A673 (cell line): ENCODE measurements at places on chromosomes 7 and 10. TPM values are rescaled to one million over a fixed set of nuclear protein-coding genes. Genes with fewer than 3 reads are reported as not detected.

The SLC26A5 gene
- total RNA-seq, result not detected in 2 replicates

The LFNG gene
- 8.7 and 11.7 TPM in 2 replicates for total RNA-seq

The SEMA3E gene
- not detected in 2 replicates for total RNA-seq

The ATOH7 gene
- total RNA-seq, result not detected in 2 replicates

The BUD31 gene
- total RNA-seq, result 180 and 194 TPM in 2 replicates

The LRRN3 gene
- total RNA-seq, result not detected in 2 replicates

DNA sequence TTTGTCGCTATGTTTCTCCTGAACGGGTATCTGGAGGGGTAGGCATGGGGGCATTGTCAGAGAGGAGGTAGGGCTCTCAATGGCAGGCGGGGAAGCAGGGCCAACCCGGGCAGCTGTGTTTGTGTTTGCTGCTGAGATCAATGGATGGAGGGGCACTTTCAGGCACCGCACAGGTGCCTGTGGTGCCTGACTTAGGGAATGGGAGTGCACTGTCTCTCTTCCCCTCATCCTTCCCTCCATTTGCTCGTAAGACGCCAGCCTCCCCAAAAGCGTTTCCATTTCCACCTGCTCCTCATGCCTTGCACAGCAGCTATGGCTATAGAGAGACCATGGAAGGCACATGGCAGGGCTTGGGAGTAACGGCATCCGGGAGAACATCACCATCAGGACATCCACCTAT lies 615.9 kb upstream of the FOXK1 start:
- no peak for DNase-seq
- H3K36me3 ChIP-seq, result no peaks in the 10 kb centered on the region
- no peaks in the 10 kb centered on the region for H3K4me1 ChIP-seq
- no peak overlapping the region for H3K4me3 ChIP-seq
- H3K27ac ChIP-seq, result no peak overlapping the region

DNA sequence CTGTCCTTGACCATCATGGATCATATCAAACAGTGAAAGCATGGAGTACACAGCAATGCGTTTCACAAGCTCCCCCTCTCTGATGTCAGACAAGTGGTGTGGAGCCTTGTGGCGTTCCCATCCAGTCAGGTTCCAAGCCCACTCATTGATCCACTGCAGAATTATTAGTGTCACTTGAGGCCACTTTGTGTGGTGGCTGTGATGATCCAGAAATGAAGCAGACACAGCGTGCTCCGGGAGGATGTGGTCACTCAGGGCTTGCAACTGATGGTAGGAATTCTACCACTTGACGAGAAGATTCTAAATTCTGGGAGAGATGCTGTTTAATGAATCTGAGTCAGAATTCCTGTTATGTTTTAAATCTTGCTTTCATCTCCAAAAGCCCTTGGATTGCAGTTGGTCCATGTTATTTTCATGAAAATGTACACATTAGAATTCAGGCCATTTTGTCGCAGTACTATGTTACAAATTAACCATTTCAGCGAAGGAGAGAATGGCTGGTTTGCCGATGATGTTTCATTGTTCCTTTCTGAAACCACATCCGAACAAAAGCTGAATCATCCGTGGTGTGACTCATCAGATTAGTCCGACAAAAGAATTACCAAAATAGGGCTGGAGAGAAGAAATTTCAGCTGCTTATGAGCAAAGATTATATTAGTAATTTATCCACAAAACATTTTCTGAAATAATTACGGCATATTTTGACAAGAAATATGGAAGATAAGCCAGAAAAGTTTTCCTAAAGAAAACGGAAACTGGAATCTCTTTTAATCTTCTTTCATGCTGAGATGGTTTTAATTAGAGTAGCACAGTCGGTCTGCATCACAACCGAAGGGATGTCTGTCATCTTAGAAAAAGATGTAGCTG lies 48.1 kb downstream of the INSYN2A start:
- no peak overlapping the region for H3K27ac ChIP-seq
- H3K27me3 ChIP-seq, result no peaks in the 10 kb centered on the region
- peaks cover 13% of the 10 kb centered on the region for H3K4me1 ChIP-seq
- DNase-seq, result peak; percentile 80
- H3K36me3 ChIP-seq, result no peaks in the 10 kb centered on the region
- no peak overlapping the region for H3K4me3 ChIP-seq

- no peaks in the 10 kb centered on the region for H3K27me3 ChIP-seq
- no peaks in the 10 kb centered on the region for H3K4me1 ChIP-seq
- no peak overlapping the region for H3K4me3 ChIP-seq
- H3K27ac ChIP-seq, result no peak overlapping the region
Observed at GRCh38 chr7:110065121-110065520, 1025.8 kb upstream of the LRRN3 start.

DNA sequence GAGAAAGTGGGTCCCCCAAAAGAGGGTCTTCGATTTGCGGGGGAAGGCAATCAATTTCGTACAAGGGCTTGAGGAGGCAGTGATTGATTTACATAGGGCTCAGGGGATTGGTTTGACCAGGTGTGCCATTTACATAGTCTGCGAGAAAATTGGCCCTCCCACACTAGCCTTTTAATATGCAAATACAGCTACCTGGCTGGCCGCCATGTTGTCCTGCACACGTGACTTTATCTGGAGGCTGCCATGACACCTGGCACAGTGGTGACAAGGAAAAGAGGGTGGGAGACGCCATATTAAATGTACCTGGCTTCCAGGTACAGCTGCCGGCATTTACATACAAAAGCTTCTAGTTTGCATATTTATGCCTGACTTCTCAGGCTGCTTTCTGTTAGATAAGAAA lies 1577.2 kb upstream of the LRRTM3 start:
- no peak for DNase-seq
- H3K36me3 ChIP-seq, result no peaks in the 10 kb centered on the region

DNA sequence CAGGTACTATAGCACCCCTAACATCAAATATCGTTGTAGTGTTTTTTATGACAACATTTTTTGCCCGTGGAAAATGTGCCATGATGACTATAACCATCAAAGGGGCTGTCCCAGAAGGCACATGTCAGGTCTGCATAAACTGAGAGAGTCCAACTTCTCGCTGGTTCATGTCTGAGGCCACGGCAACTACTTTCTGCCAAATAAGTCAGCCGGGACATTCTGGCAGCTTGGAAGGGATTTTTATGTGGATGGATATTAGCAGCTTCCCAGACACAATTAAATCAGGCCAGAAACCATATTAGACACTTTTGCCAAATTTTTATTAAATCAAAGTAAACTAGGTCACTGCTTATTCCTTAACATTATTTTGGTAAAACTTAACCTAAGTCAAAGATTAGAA lies 477.4 kb upstream of the FZD8 start:
- H3K27me3 ChIP-seq, result no peaks in the 10 kb centered on the region
- no peaks in the 10 kb centered on the region for H3K4me1 ChIP-seq
- no peak overlapping the region for H3K4me3 ChIP-seq
- H3K27ac ChIP-seq, result no peak overlapping the region

DNA sequence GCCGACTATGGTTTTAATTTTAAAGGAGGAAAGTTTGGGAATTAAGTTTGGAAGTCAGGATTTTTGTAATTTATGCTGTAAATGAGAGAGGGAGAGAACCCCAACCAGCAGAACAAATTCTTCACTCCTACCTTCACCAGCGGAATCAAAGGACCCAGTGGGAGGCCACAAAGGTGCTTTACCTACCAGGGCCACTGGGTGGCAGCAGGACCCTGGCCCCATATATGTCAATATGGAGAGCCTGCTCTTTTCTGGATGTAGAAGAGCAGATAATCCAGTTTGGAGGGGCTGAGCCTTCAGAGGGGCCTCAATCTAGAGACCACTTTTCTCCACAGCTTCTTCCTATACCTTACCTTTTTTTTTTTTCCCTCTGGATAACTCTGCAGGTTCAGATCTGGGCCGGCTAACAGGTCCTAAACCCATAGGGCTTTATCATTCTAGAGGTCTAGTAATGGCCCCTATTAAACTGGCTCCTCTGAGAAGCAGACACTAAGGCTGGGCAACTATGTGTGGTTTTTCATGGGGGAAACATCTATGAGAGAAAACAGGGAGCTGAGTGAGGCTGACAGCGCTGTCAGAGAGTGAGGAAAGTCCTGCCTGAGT lies 8.5 kb upstream of the SCD start:
- H3K36me3 ChIP-seq, result no peaks in the 10 kb centered on the region
- no peaks in the 10 kb centered on the region for H3K4me1 ChIP-seq
- H3K27me3 ChIP-seq, result no peaks in the 10 kb centered on the region
- peak; percentile 79 for DNase-seq
- H3K4me3 ChIP-seq, result no peak overlapping the region

GRCh38 chr10:34206078-34206934 lies 608.8 kb downstream of the PARD3 start:
- H3K4me3 ChIP-seq, result no peak overlapping the region
- peaks cover 14% of the 10 kb centered on the region for H3K4me1 ChIP-seq
- H3K27ac ChIP-seq, result no peak overlapping the region
- no peaks in the 10 kb centered on the region for H3K36me3 ChIP-seq

DNA sequence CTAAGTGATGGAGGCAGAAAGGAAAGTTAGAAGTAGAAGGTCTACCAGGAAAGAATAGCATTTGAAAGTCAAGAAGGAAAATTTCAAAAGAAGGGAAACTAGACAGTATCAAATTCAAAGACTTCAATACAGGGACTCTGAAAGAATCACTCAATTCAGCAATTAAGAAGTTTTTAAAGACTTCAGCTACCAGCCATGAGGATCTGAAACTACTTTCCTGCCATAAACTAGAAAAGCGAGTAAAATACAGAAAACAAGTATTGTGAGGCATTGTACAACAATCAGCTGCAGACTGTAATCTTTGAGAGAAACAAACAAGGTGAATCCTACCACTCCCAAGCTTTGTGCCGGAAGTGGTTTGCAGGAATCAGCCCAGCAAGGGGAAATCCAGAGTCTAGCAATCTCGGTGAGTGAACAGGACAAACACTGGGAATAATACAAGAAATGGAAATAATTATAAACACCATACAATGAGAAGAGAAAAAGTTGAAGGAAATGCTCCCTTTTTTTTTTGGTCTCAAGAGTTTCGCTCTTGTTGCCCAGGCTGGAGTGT lies 62.4 kb downstream of the ARHGAP12 start:
- no peaks in the 10 kb centered on the region for H3K27me3 ChIP-seq
- H3K27ac ChIP-seq, result peak overlapping the region; percentile 38
- DNase-seq, result no peak

GRCh38 chr10:51878695-51879094 lies 179.3 kb upstream of the CSTF2T start:
- H3K4me1 ChIP-seq, result no peaks in the 10 kb centered on the region
- H3K36me3 ChIP-seq, result no peaks in the 10 kb centered on the region
- H3K27ac ChIP-seq, result no peak overlapping the region

DNA sequence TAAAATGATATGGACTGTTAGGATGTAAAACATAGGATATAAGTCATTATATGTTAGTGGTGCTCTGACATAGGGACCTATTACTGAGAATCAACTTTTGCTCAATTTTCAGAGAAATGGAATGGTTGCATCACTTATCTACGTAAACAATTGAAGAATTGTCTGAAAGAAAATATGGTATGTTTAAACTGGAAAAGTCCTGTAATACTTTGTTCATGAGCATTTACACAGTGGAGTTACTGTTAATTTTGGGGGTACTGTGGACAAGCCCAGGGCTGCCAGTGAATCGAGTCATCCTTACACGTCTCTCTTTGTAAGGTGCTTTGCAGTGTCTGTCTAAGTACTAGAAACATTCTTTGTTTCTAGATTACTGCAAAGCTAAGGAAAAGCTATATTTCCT lies 152.0 kb downstream of the ZNF22 start:
- no peak overlapping the region for H3K27ac ChIP-seq
- no peak for DNase-seq
- H3K36me3 ChIP-seq, result no peaks in the 10 kb centered on the region
- no peaks in the 10 kb centered on the region for H3K4me1 ChIP-seq
- no peaks in the 10 kb centered on the region for H3K27me3 ChIP-seq
- no peak overlapping the region for H3K4me3 ChIP-seq

DNA sequence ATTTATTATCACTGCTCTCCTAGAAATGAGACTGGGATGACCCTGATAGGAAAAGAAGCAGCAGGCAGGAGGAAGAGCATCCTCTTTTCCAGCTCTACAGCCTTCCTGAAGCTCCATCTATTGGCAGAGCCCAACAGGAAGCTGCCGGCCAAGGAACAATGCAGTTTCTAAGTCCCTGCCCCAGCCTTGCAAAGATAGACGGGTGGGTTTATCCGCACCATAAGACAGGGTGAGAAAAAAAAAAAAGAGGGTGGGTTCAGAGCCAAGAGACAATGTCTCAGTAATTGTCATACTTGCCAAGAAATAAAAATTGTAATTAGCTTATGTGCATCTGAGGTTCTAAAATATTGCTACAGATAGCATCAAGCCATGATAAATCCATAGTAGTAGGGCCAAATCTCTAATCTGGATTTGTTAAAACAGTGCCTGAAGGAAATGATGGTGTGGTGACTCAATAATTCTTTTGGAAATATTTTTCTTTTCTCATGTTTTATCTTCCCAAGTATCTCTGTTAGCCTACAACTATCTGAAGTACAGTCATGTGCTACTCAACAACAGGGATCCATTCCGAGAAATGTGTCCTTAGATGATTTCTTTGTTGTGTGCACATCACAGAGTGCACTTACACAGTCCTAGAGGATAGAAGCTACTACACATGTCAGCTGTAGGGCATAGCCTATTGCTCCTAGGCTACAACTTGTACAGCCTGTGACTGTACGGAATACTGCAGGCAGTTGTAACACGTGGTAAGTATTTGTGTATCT lies 242.9 kb upstream of the CXCL12 start:
- H3K36me3 ChIP-seq, result no peaks in the 10 kb centered on the region
- no peak overlapping the region for H3K4me3 ChIP-seq
- DNase-seq, result no peak

GRCh38 chr10:88791924-88792323 lies 10.6 kb upstream of the LIPM start:
- DNase-seq, result peak; percentile 74
- H3K27me3 ChIP-seq, result no peaks in the 10 kb centered on the region
- no peak overlapping the region for H3K4me3 ChIP-seq
- no peaks in the 10 kb centered on the region for H3K4me1 ChIP-seq
- H3K36me3 ChIP-seq, result no peaks in the 10 kb centered on the region

DNA sequence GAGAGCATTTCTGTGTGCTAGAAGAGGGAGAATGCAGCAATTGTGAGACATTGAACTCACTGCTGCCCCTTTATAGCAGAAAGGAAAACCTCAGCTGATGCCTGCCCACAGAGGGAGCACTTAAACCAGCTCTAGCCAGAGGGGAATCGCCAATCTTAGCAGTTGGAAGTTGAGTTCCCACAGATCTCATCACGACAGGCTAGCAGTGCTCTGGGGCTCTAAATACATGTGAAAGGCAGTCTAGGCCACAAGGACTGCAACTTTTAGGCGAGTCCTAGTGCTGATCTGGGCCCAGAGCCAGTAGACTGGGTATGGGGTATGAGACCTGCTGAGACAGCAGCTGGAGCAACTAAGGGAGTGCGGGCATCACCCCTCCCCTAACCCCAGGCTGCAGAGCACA lies 25.2 kb upstream of the PRR15 start:
- H3K27me3 ChIP-seq, result peaks cover 3% of the 10 kb centered on the region
- no peak overlapping the region for H3K4me3 ChIP-seq
- H3K27ac ChIP-seq, result no peak overlapping the region
- no peaks in the 10 kb centered on the region for H3K4me1 ChIP-seq
